Stimulated activated naive B cell treated with anti-CD40 and anti-IgM and Interleukin-4, amounts not matched to agents 10 μg/mL and 1 μg/mL and 100 μg/mL, for 72 hours (primary cell): ENCODE measurements at places on chromosomes 5 and 9.
A peak's percentile ranks its signal among the peaks of the same experiment; 100 is the strongest.

- DNase-seq, result no peak
Measured at GRCh38 chr5:69152731-69153130, 14.2 kb upstream of the CCNB1 start.

DNA sequence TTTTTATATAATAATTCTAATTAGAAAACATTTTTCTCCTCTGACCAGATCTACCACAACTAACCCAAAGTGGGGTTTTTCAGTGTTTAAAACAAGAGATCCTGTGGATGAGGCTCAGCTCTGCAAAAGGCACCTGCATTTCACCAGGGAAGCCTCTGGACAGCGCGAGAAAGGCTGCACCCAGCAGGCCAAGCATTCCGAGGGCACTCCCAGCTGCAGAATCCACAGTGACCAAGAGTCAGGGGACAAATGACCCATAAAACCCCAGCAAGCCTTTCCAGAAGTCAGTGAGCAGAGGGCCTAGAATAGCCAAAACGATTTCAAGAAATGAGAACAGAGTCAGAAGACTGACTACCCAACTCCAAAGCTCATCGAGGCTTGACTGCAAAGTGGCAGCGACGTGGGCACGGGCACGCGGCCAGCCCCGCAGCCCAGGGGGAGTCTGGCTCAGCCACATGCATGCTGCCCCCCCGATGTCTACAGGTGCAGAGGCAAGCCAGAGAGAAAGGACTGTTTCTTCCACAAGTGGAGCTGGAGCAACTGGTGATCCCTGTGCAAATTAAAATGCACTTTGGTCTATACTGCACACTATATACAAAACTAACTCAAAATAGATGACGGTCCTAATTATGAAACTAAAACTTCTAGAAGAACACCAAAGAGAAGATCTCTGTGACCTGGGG, 26.2 kb downstream of the TPPP start:
- DNase-seq, result no peak

GRCh38 chr5:85205430-85205829, 820.8 kb upstream of the EDIL3 start:
- DNase-seq, result no peak

DNA sequence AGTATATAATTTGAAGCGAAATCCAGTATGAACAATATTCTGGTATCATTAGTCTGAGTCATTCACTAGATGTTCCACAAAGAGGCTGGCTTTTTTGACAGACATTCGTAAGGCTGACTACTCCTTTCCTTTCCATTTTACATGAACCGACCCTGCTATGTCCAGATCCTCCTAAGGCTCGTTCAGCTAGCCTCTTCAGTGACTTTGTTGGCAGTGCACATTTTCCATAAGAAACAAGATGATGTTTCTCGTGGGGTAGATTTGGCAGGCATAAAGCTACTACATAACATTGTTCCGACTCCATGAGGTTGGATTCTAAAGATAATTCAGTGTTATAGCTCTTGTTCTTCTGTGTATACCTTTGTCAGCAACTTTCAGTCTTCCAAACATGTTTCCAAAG, 49.0 kb downstream of the ZNF462 start:
- DNase-seq, result no peak

- DNase-seq, result no peak
Measured at GRCh38 chr5:133370036-133370831, 242.1 kb downstream of the FSTL4 start.

- no peak for DNase-seq
Measured at GRCh38 chr9:119588874-119589744, 219.9 kb upstream of the BRINP1 start.

GRCh38 chr5:30894811-30895210, 298.7 kb upstream of the CDH6 start:
- no peak for DNase-seq

- no peak for DNase-seq
Measured at GRCh38 chr9:75889577-75889976, 896 bp upstream of the PCSK5 start.

- DNase-seq, result no peak
Measured at GRCh38 chr9:93436218-93436617, 15.3 kb upstream of the FAM120A start.

GRCh38 chr5:73733219-73733618, 107.2 kb downstream of the ARHGEF28 start:
- DNase-seq, result no peak

GRCh38 chr9:4793459-4794395, 983 bp downstream of the RCL1 start:
- no peak for DNase-seq

- DNase-seq, result peak; percentile 9
Measured at GRCh38 chr9:84293001-84293798, 47.4 kb downstream of the SLC28A3 start.

DNA sequence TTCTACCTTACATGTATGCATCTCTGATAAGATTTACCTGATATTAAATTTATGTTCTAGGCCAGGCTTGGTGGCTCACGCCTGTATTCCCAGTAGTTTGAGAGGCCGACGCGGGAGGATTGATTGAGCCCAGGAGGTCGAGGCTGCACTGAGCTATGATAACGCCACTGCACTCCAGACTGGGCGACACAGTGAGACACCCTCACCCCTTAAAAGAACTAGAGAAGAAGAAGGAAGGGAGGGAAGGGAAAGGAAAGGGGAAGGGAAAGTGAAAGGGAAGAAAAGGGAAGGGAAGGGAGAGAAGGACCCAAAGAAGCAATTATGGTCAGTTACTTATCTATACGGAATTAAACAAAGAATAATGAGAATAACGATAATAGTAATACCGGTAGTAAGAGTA, 1.2 kb upstream of the RFK start:
- no peak for DNase-seq

- no peak for DNase-seq
Measured at GRCh38 chr5:122864400-122864799, 19.0 kb downstream of the SNX24 start.

GRCh38 chr5:180521101-180521500, 26.9 kb downstream of the CNOT6 start:
- no peak for DNase-seq

GRCh38 chr5:53418409-53418808, 62.0 kb upstream of the FST start:
- DNase-seq, result no peak

DNA sequence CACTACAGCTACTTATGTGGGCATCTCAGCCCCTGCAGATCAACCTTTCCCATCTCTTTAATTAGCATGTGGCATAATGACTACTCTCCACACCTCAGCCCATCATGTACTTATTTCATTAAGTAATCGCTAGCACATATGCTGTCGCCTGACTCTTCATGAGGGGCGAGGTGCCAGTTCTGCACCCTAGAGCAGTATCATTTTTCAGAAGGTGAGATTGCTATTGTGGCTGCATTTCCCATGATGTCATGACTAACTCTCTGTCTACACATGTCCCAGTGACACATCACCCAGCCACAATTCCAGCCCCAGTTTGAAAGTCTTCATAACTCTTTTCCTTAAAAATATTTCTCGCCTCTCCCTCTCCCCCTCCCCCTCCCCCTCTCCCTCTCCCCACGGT, 7.6 kb upstream of the F2RL1 start:
- DNase-seq, result no peak

DNA sequence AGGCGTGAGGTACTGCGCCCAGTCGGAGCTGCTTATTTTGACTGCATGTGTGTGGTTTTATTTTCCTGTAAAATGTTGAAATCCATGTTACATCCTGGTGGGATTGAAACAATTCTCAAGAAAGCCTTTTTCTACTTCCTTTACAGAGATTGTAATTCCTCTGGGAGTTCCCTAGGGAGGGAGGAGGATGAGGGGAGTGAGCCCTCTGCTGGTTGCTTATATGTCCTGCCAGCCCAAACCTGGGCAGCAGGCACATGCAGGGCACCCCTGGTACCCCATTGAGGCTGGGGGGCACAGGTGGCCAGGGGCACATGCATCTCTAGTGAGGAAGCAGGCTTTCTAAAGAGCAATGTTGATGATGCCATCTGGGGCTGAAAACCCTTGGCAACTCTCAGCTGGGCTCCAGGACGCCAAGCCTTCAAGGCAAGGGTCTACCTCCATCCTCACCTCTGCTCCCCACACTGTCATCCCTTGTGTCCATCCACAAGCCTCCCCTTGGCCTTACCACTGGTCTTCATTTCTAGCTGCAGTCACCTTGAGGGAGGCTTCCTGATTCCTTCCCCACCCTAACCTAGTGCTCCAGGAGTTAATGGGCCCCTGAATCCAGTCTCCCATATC, 84.7 kb upstream of the TNFSF8 start:
- DNase-seq, result no peak

GRCh38 chr9:113807173-113808061, 68.7 kb upstream of the ZNF618 start:
- DNase-seq, result peak; percentile 22

- no peak for DNase-seq
Measured at GRCh38 chr5:77981820-77982219, 205.7 kb upstream of the TBCA start.

DNA sequence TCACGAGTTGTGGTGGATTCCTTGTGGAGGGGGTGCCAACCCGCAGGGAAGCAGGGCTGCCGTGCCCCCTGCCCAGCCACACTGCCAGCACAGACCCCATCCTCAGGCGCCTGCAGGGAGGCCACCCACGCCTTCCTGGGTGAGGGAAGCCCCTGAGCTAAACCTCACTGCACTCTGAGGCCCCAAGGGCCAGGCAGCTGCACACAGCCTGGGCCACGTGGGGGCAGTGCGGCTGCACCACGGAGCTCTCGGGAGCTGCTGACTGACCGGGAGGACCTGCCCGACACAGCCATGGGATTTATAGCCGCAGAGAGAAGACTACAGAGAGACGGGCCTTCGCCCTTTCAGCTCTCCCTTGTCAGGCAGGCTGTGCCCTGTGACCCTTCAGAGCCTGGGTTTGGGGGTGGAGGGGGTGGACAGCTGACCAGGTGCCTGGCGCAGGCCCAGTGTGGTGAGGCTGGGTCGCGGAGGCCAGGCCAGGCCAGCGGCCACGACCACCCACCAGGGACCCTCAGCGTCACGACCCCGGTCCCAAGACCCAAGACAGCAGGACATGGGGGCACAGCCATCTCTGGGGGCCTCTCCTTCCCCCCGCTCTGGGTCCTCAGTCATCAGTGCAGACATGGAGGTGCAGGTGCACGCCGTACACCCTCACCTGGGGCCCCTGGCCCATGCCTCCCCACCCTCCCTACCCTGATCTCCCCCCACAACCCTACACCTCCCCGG, 4.3 kb upstream of the AHRR start:
- DNase-seq, result peak; percentile 77

DNA sequence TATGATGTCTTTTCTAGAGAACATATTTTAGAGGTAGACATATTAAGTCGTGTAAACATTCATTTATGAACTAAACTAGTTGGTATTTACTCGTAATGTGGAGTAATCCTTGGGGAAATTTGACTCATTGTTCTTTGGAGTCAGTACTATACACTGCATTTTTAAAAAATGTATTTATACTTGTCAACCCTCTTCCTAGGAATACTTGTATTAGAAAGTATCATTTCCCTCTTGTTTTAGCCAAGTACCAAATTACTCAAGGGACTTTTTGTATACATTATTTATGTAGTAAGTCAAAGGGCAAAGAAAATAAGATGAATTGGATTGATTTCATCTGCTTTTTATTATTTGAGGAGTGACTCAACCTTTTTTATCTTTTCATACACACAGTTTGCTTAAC, 248.1 kb upstream of the IZUMO3 start:
- no peak for DNase-seq

DNA sequence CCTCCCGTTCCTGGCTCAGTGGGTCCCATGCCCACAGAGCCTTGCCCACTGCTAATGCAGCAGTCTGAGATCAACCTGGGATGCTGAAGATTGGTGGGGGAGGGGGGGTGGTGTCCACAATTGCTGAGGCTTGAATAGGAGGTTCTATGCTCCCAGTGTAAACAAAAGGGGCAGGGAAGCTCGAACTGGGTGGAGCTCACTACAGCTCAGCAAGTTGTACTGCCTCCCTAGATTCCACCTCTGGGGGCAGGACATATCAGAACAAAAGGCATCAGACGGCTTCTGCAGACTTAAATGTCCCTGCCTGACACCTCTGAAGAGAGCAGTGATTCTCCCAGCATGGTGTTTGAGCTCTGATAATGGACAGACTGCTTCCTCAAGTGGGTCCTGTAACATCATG, 885.6 kb upstream of the COX7C start:
- no peak for DNase-seq

GRCh38 chr5:76790632-76791290, 28.1 kb upstream of the F2RL1 start:
- DNase-seq, result no peak

DNA sequence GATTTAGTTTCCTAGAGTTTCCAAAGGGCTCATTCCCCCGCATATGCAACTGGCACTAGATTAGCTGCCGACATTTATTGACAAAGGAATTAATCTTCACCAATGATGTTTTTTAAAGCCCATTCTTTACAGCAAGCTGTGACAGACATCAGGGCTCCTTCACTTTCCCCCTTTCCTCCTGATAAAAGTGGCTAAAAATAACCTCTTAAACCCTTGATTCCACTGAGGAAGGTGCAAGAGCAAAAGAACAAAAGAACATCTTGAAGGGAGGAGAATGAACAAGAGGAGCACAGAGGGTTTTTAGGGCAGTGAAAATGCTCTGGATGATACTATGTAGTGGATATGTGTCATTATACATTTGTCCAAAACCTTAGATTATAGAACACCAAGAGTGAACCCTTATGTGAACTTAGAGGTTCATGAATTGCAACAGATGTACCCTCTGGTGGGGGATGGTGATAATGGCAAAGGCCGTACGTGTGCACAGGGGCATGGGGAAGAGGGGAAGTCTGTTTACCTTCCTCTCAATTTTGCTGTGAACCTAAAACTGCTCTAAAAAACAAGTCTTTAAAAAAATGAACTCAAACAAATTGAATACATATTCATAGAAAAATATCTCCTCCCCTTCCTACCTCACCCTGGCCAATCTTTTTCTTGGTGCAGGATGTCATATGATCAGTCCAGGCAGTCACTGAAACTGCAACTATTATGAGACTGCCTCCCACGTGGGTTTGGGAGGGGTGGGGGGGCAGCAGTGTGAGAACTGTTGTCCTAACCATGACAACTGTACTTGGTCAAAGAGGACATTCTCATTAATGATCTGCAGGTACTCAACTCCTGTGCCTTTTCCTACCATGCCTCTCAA, 83.0 kb downstream of the MARCHF3 start:
- DNase-seq, result no peak

GRCh38 chr5:10578293-10578665, 14.4 kb downstream of the ANKRD33B start:
- no peak for DNase-seq

DNA sequence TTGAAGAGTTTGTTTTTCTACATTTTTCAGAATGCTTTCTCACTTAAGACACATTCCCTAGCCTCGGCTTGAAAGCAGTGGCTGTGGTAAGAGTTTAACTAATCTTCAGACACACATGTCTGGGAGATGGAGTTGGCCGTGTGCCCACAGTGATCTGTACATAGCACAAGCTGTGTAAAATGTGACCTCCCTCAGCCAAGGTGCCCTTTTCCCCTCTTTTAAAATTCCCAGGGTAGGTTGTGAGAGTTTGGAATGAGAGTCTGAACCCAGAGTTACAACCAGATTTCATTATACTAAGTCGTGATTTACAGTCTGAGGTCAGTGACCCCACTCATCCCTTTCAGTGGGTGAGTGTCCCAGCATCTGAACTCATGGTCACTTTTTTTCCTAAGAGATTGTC, 230.4 kb downstream of the DOCK8 start:
- DNase-seq, result no peak
